ENCODE measurements at places on chromosomes 16 and 17.

DNA sequence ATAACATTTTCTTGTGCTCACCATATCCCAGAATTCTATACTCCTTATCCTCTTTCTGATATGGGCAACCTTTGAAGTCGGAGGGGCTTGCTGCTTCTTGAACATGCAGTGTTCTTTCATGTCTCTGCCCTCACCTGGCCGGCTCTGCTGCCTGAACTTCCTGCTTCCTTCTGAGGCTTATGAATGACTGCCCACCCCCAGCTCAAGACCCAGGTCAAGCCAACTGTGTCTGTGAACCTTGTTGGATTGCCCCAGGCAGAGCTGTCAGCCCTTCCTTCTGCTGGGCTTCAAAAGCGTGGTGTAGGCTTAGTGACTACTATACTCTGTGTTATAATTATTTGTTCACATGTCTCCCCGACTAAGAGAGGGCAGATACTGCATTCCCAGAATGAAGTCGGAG lies 506.5 kb downstream of the HS3ST4 start:
- DNase-seq = no peak

GRCh38 chr17:68365469-68365868 lies 74.2 kb downstream of the ARSG start:
- DNase-seq = no peak

GRCh38 chr17:5362162-5362811 lies 57.2 kb downstream of the NUP88 start:
- DNase-seq = no peak

DNA sequence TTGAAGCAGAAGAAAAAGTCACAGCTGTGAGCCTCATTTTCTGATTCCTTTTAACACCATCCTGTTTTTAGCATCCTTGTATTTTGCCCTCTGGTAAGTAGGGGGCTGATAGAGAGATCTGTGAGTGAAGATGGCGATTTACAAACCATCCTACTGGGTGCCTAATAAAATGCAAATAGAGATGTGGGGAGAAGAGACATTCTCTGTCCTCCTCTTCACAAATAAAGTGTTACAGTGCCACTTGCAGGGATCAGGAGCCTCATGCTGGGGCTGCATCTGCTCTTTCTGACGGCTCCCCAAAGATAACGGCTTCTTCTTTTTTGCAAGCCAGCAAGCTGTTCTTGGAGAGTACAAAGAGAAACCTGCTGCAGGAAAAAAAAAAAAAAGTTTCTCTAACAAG lies 418.6 kb downstream of the TOX3 start:
- DNase-seq = no peak

GRCh38 chr17:60599220-60599619 lies 773 bp upstream of the PPM1D start:
- DNase-seq = no peak

DNA sequence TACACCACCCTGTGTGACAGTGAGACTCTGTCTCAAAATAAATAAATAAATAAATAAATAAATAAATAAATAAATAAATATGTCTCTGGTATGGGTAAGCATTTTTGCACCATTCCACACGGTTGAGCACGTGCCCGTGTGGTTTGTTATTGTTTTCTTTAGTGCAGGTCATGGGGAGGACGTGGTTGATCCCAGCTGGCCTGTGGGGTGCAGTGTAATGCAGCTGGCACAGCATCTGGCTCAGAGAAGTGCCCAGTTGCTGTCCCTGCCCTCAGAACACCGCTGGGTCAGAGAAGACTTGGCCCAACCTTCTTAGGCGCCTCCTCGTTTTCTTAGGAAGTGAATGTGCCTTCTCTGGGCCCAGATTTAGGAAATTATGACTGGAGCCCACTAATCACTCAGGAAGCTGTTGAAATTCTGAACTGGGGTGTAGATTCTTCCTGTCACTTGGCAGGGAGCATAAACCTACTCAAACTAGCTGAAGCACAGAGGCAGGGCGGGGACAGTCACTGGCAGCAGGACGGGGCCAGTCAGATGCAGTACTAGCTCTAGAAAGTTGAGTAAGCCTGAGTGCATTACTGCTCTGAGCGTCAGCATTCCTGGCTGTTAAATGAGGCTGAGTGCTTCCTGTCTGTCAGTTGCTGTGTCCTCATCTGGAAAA lies 85.9 kb downstream of the SNX29 start:
- no peak for DNase-seq

GRCh38 chr17:74113326-74113725 lies 90.2 kb upstream of the RPL38 start:
- no peak for DNase-seq

- DNase-seq = no peak
Measured at GRCh38 chr17:45833920-45834319, 10.8 kb upstream of the SPPL2C start.

DNA sequence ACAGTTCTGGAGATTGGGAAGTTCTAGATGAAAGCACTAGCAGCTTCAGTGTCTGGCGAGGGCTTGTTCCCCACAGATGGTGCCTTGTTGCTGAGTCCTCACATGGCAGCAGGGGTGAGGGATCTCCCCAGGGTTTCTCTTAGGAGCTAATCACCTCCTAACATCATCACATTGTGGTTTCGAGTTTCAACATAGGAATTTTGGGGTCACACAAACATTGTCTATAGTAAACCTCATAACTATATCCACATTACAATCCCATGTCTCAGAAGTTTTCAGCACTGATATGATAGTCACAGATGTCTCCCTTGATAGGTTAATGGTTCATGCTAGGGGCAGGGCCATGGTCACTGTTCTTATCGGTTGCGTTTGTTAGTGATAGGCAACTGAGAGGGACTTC lies 13.8 kb downstream of the CLUAP1 start:
- DNase-seq = no peak

- DNase-seq = no peak
Measured at GRCh38 chr16:74372953-74373846, 2.9 kb upstream of the NPIPB15 start.

DNA sequence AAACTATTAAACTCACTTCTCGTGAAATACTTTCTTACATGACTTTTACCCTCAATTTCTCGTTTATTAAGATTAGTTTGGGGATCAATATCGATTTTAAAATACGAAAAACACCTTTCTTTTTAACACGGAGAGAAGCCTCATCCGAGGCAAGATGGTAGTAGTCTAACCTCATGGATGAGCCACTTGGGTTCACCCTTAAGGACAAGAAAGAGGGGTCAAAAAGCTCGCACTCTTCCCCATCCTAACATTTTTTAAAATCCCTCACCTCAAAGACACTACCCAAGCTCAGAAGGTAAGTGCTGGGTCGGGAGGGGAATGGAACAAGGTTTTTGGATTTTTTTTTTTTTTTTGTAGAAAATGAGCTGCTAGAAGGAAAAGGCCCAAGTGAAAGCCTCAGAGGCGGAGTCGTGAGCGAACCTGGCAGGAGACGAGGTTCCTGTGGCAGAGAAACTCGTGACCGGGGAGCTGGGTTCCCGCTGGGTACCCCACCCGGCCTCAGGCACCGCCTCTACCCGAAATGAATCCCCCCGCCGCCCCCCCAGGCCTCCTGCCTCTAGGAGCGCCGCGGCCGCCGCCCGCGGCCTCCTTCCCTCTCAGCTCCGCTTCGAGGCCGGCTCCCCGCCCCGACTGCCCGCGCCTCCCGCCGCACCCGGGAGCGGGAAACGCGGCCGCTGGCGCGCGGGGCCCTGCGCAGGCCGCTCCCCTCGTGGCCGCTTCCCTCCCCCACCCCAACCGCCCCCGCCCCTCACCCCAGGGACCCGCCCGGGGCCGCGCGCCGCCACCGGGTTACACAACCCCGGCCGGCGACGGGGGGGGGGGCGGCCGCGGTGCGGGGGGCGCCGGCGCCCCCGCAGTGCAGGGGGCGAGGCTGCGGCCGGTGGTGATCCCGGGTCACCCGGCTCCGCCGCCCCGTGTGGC lies 1.6 kb downstream of the NUFIP2 start:
- DNase-seq = peak; percentile 33

DNA sequence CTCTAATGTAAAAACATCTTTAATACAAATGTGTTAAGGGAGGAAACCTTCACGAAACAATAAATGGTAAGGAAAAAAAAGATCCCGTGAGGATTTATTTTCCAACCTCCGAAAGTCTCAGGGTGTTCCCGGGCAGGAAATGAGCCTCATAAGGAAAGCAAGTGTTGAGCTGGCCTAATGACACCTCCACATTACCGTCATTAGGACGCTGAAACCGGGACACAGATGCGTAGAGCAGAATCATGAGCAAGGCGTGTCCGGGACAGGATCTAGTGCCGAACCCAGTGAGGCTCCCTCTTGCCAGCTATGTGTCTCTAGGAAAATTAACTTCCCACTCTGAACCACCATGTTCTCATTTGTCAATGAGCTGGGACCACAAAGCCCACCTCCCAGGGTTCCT lies 22.7 kb upstream of the CYTH1 start:
- no peak for DNase-seq

GRCh38 chr16:82936941-82937551 lies 310.3 kb downstream of the CDH13 start:
- no peak for DNase-seq

DNA sequence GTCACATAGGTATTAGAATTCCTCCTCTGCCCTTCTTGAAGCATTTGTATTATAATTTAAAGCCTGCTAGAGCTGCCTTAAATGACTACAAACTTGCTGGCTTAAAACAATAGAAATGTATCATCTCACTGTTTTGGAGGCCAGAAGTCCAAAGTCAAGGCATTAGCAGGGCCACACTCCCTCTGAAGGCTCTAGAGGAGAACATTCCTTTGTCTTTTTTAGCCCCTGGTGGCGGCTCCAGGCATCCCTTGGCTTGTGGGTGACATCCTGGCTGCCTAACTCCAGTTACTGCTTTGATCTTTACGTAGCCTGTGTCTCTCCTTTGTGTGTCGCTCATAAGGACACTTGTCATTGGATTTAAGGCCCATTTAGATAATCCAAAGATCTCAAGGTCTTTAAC lies 186.6 kb upstream of the SALL1 start:
- no peak for DNase-seq

- no peak for DNase-seq
Measured at GRCh38 chr17:36135465-36135864, 31.8 kb downstream of the CCL4 start.

DNA sequence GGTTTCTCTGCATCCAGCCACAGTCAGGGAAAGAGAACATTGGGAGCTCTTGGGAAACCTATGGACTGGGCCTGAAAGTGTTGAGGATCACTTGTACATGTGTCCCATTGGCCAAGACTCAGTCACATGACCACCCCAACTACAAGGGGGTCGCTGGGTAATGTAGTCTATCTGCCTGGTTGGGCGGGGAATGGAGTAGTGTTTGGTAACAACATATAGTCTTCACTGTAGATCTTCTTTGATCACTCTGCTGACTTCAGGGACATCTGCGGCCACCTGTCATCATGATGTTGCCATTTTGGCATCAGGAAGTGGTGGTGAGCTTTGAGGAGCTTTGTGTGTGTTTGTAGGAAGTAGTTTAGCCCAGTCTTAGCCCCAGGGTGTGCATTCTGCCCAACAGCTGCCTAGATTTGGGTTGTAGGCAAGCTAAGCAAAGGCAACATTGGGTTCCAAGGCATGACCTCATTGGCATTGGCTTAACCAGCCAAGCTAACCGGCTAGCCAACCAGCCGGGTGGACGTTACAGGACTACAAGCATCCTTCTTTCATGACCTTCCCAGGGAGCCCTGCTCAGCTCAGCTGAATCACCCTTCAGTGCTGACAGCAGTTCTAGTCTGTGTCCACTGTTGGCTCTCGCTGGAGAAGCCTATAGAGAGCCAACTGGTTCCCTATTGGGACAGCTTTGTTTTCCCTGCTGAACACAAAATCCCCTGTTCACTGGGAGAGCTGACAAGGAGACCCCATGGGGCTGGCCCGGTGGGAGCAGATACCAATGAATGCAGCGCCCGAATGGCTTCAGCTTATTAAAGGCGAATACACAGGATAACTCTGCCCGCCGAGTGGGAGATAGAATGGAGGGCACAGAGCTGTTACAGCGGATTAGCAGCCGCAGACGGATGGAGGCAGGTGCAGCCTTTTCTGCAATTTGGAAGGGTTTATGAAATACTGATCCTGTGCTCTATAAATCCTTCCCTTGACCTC lies 178.6 kb downstream of the NTN1 start:
- no peak for DNase-seq

- no peak for DNase-seq
Measured at GRCh38 chr17:83057397-83057761, 22.0 kb upstream of the METRNL start.

- no peak for DNase-seq
Measured at GRCh38 chr17:2214047-2214928, 89.3 kb downstream of the SMG6 start.

DNA sequence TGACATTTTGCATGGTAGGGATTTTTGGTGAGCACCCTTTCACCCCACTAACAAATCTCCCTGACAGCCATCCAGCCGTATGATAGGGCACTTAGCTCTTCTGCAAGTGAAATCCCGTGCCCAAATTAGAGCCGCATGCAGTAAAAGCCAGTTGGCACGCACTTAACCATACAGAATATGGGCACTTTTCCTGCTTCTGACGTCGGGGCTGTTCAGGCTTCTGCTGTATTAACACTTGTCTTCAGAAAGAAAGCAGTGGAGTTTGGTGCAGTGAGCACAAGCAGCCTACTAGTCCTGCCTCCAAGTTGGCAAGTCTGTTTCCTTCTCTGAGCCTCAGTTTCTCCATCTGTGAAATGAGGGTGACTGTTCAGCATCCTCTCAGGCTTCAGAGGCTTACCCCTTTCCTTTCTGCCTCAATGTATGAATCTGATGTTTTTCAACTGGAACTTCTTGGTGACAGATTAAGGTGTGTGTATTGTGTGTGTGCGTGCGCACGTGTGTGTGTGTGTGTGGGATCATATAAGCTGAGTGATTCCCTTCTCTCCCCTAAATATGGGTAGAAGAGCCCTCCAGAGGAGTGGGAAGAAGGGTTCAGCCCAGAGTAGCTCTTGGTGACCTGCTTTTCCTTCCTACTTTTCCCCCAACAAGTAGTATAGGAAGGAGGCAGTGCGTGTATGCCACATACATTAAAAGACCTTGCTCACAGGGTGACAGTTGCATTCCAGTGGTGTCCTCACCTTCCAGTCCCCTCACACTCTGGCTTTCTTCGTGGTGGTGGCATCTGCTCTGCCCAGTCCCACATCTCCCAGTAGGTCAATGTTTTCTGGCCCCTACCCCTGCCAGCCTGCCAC lies 19.0 kb downstream of the IGF2BP1 start:
- no peak for DNase-seq

- DNase-seq = no peak
Measured at GRCh38 chr16:85483424-85483823, 129.7 kb upstream of the GSE1 start.

DNA sequence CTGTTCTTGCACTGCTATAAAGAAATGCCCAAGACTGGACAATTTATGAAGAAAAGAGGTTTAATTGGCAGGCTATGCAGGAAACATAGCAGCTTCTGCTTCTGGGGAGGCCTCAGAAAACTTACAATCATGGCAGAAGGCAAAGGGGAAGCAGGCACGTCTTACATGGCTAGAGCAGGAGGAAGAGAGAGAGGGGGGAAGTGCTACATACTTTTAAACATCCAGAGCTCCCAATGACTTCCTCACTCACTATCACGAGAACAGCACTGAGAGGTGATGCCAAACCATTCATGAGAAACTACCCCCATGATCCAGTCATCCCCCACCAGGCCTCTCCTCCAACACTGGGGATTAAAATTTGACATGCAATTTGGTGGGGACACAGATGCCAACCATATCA lies 13.3 kb downstream of the WFIKKN2 start:
- no peak for DNase-seq

GRCh38 chr16:87580855-87581261 lies 21.4 kb upstream of the JPH3 start:
- no peak for DNase-seq

All from activated CD4-positive, alpha-beta T cell treated with anti-CD3 and anti-CD28 coated beads for 1 hour (primary cell).